ENCODE measurements at places on chromosomes 7 and 10. TPM values are rescaled to one million over a fixed set of nuclear protein-coding genes. Genes with fewer than 3 reads are reported as not detected.

C10orf53 gene
- not detected for polyA plus RNA-seq

NDUFB8 gene
- polyA plus RNA-seq: 204 TPM

ACTR3C gene
- polyA plus RNA-seq: 0.36 TPM

CCDC146 gene
- 8.8 TPM for polyA plus RNA-seq

SLC39A12 gene
- not detected for polyA plus RNA-seq

C10orf105 gene
- 0.01 TPM for polyA plus RNA-seq

UMAD1 gene
- polyA plus RNA-seq: 22.8 TPM

ZNF22 gene
- 23.4 TPM for polyA plus RNA-seq

TMEM176A gene
- polyA plus RNA-seq: 1.5 TPM

GPR158 gene
- not detected for polyA plus RNA-seq

PPP1R9A gene
- polyA plus RNA-seq: not detected

NEBL gene
- polyA plus RNA-seq: 0.04 TPM

TMEM236 gene
- 0.01 TPM for polyA plus RNA-seq

PMPCB gene
- polyA plus RNA-seq: 91.9 TPM

PTPN20 gene
- not detected for polyA plus RNA-seq

RAPGEF5 gene
- polyA plus RNA-seq: 0.16 TPM

NUTM2A gene
- polyA plus RNA-seq: 0.06 TPM

CTAGE8 gene
- 0.16 TPM for polyA plus RNA-seq

MIOS gene
- 26.6 TPM for polyA plus RNA-seq

TNRC18 gene
- 13.4 TPM for polyA plus RNA-seq

LHFPL3 gene
- not detected for polyA plus RNA-seq

PRF1 gene
- polyA plus RNA-seq: not detected

CYP26C1 gene
- polyA plus RNA-seq: not detected

FOXP2 gene
- 2.8 TPM for polyA plus RNA-seq

TET1 gene
- polyA plus RNA-seq: 2.4 TPM

PLEKHS1 gene
- not detected for polyA plus RNA-seq

SFTPA1 gene
- not detected for polyA plus RNA-seq

AGMO gene
- polyA plus RNA-seq: 0.10 TPM

NME8 gene
- not detected for polyA plus RNA-seq

MOGAT3 gene
- not detected for polyA plus RNA-seq

All from AG04450 (cell line).